ENCODE measurements at places on chromosomes 12 and 14.

DNA sequence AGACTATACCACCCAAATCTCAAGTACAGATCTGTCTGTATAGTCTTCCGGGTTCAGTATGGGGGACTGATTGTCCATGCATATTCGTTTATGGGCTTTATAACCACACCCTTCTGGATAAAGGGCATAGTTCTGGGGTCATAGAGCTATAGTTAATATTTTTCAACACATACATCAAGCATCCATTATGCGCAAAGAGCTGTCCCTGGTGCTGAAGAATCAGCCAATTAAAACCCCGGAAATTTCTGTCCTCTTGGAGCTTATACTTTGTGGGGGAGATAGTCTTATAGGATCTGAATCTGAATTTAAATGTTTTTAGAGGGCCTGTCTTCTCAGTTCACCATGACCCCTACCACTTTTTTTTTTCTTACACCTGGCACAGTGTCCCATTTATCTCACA, 256.7 kb downstream of the SUDS3 start:
- DNase-seq, result no peak

DNA sequence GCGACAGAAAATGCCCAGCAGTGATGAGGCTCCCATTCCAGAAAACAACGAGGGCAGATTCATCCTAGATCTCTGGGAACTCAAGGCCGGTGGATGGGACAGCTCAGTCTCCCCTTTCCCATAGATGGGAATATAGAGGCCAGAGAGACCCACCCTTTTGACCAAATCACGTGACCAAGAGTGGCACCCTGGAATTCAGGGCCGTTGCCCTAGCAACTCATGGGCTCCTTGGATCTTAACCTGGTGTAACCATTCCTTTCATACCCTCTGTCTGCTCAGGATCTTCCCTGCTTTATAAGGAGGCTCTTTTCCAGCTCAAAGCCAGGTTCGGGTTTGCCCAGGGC, 8.4 kb upstream of the LRTM2 start:
- no peak for DNase-seq

DNA sequence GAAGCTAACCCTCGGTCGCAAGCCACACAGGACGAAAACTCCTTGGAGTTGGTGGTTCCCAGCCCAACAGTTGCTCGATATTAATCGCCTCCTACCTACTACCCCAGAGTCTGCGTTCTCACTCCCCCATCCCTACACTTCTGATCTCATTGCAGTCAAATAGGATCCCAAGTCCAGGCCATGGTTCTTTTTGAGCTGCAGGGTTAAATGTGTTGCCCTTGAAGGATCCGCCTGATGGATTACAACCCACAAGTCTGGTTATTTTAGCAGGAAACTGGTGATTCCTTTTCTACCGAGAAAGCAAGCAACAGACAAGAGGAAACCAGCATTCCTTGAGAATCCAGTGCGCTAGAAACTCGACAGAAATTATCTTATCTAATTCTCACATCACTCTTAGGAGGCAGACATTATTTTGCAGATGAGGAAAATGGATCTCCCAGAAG, 785 bp upstream of the NIN start:
- DNase-seq, result no peak

GRCh38 chr14:53519137-53519536, 366.0 kb upstream of the DDHD1 start:
- no peak for DNase-seq

DNA sequence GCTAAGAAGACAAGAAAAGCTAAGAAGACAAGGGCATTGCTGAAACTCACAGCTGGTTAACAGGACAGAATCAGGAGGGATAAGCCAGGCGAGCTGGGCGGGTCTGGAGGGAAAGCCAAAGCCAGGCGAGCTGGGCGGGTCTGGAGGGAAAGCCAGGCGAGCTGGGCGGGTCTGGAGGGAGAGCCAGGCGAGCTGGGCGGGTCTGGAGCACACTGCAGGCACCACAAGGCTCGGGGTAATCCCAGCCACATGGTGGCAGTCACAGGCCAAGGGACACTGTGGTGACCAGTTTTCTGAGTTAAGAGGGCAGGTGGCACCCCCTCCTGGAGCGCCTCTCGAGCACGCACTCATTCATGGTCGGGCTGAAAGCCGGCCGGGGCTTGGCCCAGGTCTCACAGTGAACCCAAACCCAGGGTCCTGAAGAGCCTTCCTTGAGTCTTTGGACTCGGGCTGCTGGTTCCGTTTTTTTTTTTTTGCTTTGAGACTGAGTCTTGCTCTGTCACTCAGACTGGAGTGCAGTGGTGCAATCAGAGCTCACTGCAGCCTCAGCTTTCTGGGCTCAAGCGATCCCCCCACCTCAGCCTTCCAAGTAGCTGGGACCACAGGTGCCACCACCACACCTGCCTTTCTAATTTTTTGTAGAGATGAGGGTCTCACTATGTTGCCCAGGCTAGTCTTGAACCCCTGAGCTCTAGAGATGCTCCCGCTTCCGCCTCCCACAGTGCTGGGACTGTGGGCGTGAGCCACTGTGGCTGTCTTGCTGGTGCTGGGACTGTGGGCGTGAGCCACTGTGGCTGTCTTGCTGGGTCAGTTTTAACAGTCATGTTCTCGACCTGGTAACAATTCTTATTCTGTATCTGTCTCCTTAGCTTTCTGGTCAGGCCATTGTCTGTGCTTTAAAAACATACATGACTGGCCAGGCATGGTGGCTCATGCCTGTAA, 40.2 kb downstream of the HSP90AA1 start:
- peak; percentile 33 for DNase-seq

GRCh38 chr14:68145539-68145938, 326.0 kb downstream of the RAD51B start:
- no peak for DNase-seq

DNA sequence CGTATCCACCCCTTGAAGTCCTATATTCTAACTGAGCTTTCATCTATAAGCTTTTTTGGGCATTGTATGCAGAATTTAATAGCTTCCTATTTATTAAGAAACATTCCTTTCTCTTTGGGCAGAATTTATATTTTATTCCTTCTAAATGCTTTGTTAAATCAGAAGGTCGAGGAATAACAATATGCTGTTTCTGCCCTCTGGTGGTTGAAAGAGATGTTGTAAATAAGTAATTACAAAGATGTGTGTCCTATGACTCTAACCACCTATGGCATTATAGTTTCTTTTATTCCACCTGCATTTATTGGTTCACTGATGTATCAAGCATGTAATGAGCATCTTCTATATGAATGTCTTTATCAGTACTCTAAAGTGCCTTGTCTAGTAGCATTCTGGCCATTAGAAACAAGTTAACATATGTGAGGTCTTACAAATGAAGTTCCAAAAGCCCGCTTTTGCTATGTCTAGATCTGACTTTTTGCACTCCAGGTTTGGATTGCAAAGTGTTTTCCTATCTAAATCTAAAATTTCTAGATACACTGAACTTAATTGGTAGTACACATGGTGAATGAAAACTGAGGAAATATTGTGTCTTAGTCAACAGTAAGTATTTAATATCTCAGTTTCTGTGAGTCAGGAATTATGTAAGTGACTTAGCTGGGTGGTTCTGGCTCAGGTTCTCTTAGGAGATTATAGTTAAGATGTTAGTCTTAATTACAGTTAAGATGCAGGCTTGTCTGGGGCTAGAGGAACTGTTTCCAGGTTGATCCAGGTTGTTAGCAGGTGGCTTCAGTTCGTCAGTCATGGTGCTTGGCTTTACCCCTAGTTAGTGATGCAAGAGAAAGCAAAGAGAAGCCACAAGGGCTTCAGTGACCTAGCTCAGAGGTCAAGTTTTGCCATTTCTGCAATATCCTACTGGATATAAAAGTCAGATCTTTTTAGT, 57.5 kb downstream of the PLEKHA5 start:
- DNase-seq, result no peak

- no peak for DNase-seq
Measured at GRCh38 chr14:60487211-60487610, 1.3 kb upstream of the C14orf39 start.

DNA sequence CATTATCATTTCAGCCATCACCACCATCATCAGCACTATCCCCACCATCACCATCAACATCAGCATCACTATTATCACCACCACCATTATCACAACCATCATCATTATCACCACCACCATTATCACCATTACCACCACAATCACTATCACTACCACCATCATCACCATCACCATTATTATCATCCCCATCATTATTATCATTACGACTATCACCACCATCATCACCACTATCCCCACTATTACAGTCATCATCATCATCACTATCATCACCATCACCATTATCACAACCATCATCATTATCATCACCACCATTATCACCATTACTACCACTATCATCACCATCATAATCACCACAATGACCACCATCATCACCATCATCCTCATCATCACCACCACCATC, 50.4 kb upstream of the CMKLR1 start:
- no peak for DNase-seq

- no peak for DNase-seq
Measured at GRCh38 chr12:4026020-4026358, 152.8 kb upstream of the PARP11 start.

DNA sequence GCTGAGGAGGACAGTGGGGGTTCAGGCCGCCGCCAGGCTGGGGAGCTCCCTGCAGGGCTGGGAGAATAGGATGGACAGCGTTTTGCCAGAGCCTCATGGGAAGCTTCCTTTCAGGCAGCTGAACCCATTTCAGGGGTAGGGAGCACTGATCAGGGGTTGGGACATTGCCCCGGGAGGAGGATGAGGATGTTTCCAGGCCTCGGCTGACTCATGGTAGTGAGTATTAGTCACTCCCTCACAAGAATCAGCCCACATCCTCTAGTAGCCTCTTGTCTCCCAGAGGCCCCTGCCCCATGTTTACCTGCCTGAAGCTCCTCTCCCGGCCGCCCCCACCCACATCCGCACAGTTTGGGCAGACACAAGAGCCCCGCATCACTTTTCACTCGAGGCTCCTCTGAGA, 89.8 kb downstream of the ZFP36L1 start:
- DNase-seq, result peak; percentile 56

GRCh38 chr12:65675141-65675621, 149.1 kb upstream of the HMGA2 start:
- no peak for DNase-seq

DNA sequence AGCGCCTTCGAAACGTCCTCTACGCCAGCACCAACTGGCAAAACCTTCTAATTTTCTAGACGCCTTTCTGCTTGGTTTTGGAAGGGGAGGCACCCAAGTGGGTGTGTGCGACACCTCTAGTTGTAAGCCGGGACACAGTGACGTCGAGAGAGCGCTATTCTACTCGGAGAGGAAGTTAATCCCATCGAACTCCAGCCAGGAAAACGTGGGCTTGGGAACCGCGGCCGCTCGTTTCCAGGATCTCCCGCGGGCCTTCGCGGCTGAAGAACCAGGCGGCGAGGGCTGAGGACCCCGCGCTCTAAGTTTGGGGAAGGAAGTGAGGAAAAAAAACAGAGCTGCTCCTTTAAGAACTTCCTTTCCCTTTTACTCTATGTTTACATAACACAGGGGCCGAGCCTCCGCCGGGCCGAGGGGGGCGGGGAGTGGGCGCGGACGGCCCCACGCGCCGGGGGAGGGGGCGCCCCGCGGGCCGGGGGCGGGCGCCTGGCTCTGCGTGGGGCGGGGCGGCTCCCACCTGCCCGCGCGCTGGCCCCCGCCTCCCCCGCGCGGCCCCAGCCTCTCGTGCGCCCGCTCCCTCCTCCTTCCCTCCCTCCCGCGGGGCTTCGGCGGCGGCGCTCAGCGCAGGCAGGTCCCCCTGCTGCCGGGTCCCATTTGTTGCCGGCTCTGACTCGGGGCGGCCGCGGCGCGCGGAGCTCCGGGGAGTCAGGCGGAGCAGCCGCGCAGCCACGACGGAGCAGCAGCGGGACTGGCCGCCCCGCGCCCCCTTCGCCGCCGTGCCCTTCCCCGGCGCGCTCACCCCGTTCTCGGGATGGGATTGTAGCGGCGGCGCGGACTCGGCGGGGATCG, at the start of gene PELI2:
Gene PELI2, plus strand, starts transcription at position 647 of the 846 bp plus-strand sequence. CDS start 250 bp downstream, outside the sequence.
- DNase-seq, result peak; percentile 66

DNA sequence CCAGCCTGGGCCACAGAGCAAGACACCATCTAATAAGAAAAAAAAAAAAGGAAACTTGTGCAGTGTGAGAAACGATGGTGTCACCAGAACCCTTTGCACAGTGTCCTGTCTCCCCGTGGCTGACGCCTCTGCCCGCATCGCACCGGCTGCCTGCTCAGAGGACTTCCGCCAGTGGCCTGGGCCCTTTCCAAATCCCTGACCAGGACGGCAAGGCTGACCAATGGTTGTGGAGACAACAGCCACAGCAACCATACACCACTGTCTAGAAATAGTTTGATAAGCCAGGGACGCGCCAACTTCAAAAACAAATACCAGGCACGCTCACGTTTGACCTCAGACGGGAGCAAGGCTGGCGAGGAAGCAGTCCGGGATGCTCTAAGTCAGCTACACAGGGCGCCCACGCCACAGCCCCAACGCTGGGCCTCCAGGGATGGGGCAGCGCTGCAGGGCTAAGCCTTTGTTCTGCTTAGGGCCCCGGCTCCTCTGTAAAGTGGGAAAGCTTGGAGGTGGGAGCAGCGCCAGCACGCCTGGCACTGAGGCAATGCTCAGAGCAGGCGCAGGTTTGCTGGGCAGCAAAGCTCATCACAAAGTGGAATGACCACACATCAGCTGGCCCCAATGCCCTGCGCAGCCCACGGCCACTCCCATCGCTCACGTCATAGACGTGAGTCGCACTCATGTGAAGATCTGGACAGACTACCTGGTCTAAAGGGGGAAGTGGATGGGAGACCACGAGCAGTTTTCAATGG, 12.5 kb downstream of the PGAM5 start:
- DNase-seq, result no peak

GRCh38 chr12:46667551-46667950, 158.2 kb downstream of the SLC38A4 start:
- no peak for DNase-seq

DNA sequence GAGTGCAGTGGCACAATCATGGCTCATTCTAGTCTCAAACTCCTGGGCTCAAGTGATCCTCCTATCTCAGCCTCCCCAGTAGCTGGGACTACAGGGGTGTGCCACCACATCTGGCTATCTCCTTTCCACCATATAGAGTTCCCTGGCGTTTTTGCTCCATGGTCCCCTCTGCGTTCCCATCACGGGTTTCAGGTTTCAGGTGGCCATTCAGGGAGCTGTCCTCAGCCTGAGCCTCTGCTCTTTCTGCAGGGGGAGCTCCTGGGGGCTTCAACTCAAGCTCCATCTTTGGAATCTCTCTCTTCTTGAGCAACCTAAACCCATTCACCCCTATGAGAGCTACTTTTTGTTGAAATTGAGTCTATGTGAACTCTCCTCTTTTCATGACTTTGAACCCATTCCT, 11.6 kb downstream of the SMIM41 start:
- DNase-seq, result no peak

DNA sequence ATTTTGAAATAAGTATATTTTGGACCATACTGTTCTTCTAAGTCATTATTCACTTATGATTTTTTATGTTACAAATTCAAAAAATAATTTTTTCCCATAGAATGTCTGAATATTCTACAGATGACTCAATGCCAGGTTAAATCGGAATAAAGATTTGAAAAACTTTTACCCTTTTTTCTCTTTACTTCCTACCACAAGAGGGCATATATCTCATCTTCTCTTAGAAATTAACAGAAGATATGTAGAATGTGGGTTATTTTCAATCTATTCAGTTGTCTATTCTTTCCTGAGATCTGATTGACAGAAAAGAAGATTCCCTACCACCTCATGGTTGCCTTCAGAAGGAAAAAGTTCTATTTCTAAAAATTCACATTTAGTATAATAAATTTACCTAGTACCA, 53.0 kb upstream of the KITLG start:
- DNase-seq, result no peak
